ENCODE measurements at places on chromosomes 6 and 20. TPM values are rescaled to one million over a fixed set of nuclear protein-coding genes. Genes with fewer than 3 reads are reported as not detected.

DNA sequence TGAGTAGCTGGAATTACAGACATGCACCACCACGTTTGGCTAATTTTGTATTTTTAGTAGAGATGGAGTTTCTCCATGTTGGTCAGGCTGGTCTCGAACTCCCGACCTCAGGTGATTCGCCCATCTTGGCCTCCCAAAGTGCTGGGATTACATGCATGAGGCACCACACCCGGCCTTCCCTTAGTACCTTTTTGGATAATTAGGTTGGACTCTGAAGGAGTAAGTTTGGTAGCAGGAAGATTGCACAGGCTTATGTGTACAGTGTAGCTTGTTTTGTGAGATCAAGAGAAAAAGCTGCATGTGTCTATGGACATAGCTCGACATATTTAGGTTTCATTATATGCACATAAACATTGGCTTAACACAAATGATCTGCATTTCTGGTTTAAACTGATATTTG, 116.8 kb downstream of the NCOA3 start:
- DNase-seq: no peak

GRCh38 chr6:81861281-81861680, 108.8 kb upstream of the TENT5A start:
- no peak for DNase-seq

DNA sequence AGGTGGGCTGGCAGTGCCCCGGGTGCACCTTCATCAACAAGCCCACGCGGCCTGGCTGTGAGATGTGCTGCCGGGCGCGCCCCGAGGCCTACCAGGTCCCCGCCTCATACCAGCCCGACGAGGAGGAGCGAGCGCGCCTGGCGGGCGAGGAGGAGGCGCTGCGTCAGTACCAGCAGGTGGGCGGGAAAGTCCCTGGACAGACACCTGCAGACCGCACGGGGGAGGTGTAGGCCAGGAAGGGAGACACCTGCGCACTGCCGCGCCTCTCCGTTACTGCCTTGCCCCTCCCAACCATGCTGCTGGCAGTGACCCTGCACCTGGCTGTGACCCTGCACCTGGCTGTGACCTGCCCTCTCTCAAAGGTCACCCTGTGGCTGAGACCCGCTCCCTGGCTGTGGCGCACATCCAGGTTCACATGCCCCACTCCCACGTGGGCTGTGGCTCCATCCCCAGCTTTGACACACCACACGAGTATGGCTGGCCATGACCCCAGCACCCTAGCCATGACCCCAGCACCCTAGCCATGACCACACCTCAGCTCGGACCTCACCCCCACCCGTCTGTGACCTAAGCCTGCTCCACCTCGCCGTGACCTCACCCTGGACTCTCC, 11.6 kb downstream of the RBCK1 start:
- no peak for DNase-seq

DNA sequence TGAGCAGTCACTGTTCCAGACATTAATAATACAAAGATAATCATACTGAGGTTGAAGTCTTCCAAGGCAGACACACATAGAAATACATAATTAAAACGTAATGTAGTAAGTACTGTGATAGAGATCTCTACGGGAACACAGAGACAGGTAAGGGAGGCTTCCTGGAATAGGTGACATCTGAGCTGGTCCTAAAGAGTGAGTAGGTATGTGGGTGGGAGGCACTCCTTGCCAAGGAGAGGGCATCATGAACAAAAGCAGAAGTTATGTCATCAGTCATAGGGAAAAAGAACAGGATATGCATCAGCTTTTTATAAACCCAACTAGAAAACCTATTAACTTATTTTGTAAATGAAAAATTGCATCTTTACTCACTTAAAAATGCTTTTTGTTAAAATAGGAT, 110.0 kb downstream of the MAP7 start:
- DNase-seq: no peak

- peak; percentile 25 for DNase-seq
These were observed 732.2 kb downstream of the CBLN4 start for GRCh38 chr20:55273149-55273548.

DNA sequence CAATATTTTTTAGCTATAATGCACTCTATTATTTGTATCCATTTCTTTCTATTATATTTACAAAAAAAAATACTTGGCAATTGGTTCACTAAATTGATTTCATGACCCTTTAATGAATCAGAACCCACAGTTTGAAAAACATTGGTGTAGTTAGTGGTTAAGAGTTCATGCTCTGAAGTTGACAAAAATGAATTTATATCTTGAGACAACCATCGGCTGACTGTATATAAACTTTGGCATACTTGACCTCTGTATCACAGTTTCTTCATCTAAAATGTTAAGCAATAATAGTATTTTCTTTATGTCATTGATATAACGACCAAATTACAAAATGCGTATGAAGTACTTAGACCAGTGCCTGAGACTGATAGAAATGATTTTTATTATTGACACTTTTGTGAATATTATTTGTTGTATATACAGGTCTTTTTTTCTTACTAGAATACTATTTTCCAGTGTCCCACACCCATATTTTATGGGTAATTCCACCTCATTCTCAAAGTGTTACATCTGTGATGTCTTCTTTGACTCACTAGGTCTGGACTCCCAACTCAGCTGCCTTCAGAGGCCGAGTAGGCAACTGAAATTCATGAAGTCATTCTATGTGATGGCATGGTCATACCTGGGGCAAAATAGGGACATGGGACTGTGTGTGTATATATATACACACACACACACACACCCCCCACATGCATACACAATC, 459.2 kb downstream of the RFPL4B start:
- no peak for DNase-seq

DNA sequence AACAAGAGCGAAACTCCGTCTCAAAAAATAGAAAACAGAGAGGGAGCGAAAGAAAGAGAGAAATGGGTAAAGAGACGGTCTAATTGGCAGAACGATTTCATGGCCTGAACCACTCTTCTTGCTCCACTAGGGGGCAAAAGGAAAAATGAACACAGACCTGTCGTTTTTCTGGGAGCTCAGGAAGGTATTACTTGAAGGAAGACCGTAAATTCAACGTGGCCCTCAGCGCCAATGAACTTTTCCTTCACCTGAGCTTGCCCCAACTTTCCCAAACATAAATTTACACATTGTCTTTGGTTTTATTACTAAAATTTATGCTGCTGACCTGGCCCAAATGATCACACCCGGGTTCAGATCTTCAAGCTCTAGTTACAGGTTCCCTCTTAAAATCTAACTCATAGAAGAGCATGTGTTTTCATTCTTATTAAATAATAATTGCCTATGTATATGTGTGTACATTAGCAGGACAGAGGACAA, 67.3 kb downstream of the ATP9A start:
- DNase-seq: no peak

DNA sequence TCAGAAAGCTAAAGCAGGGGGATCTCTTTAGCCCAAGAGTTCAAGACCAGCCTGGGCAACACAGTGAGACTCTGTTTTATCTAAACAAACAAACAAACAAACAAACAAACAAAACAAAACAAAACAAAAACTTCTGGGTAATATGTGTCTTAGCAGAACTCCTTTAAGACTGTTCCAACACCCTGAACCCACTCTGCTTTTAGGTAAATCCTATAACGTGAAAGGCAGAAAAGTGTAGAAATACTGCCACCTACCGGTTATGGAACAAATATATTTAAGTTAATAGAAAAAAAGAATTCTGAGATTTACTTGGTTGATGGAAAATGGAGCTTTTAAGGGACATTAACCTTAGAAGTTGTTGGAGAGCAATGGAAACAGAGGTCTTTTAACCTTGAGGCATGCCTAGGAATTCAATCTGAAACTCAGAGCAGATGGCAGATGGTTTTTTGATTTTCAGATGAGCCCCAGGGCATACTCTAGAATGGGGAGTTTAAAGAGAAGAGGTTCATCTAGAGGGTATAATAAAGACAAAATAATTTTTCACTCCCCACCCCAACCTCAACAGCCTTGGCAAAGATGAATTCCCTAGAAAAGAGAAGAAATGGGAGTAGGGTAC, 38.5 kb downstream of the SOD2 start:
- DNase-seq: no peak

DNA sequence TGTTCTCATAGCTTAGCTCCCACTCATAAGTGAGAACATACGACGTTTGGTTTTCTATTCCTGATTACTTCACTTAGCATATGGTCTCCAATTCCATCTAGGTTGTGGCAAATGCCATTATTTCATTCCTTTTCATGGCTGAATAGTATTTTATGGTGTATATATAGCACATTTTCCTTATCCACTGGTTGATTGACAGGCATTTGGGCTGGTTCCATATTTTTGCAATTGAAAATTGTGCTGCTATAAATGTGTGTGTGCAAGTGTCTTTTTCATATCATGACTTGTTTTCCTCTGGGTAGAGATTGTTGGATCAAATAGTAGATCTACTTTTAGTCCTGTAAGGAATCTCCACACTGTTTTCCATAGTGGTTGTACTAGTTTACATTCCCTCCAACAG, 133.0 kb upstream of the TAB2 start:
- DNase-seq: no peak

CRIP3 gene
- total RNA-seq: 33.1 TPM

CRNKL1 gene
- 13.4 TPM for total RNA-seq

LGSN gene
- not detected for total RNA-seq
